ENCODE measurements at places on chromosomes 7 and 10.

GRCh38 chr7:17071866-17072265 is 190.1 kb upstream of the AGR3 start:
- ATAC-seq = peak; percentile 63

DNA sequence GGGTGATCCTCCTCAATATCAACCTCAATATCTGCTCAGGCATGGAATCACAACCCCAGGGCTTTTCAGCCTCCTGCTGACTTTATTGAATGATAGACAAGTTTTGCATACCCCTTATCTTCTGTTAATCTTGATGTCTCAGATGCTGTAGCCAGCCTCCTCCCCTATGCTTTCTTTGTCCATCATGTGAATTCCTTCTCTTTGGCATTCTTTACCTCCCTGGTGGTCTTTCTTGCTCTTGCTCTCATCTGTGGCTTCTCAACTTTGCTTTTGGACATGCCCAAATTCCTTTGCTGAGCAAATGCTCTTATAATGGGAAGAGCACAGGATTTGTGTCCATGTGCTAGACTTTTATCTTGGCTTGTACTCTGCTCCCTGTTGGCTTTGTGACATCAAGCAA is 73.4 kb upstream of the FAM13C start:
- ATAC-seq = no peak

- ATAC-seq = no peak
These were observed 77.3 kb downstream of the CTBP2 start for GRCh38 chr10:125082881-125083575.

- ATAC-seq = no peak
These were observed 252.6 kb upstream of the INHBA start for GRCh38 chr7:41955451-41955850.

All from stimulated activated memory B cell treated with anti-CD40 and anti-IgM and Interleukin-4, amounts not matched to agents 10 μg/mL and 1 μg/mL and 100 μg/mL, for 72 hours (primary cell).